ENCODE measurements at places on chromosomes 2 and 18.
A peak's percentile ranks its signal among the peaks of the same experiment; 100 is the strongest.

DNA sequence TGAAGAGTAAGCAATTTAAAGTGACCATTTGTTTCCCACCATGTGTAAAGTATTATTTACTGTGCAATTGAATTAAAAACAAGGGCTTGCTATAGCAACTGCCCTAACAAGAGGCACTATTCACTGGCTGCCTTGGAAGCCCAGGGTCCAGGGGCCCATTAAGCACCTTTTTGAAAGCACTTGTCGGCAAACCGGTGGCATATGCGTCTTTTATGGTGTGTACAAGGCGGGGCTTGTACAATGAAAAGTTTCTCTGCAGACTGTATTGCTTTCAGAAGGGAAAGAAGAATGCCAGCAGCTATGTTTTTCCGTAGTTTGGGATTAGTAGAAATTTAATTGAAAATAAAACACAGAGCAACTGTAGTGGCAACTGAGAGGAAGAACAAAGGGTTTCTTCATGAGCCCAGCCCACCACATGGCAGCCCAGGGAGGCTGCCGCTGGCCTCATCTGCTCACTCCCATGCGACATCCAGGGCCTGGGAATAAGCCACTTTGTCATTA lies 279.5 kb upstream of the PARD3B start:
- DNase-seq: no peak

- DNase-seq: peak; percentile 66
Measured at GRCh38 chr2:232521959-232522622, 1.9 kb downstream of the PRSS56 start.

DNA sequence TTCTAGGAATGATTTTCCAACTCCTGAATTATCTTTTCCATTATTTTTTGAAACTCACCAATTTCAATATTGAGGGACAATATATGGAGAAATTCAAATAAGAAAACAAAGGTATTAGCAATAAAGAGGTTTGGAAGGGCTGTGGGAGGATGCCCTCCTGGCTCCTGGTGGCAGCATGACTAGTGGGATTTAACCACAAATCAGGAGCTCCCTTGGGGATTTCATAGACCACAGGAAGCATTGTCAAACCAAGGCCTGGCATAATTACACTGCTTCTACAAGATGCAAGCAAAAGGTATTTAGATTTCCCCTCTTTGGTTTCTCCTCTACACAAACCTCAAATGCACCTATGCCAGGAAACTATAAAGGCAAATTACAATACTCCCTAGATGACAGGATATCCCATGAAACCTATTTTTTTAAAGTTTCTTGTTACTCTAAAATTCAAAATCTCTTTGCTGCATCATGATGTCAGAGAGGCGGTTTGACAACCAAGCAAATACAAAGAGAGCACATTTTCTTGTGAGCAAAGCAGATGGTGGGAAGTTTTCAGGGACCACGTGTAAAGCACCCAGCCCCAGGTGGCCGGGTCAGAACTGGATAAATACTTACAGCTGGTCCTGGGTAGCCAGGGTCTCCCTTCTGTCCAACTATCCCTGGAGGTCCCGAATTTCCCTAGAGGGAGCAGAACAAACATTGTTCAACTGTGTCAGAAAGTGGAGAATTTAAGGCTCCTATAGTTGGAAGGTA lies 67.9 kb downstream of the COL6A3 start:
- DNase-seq: no peak

DNA sequence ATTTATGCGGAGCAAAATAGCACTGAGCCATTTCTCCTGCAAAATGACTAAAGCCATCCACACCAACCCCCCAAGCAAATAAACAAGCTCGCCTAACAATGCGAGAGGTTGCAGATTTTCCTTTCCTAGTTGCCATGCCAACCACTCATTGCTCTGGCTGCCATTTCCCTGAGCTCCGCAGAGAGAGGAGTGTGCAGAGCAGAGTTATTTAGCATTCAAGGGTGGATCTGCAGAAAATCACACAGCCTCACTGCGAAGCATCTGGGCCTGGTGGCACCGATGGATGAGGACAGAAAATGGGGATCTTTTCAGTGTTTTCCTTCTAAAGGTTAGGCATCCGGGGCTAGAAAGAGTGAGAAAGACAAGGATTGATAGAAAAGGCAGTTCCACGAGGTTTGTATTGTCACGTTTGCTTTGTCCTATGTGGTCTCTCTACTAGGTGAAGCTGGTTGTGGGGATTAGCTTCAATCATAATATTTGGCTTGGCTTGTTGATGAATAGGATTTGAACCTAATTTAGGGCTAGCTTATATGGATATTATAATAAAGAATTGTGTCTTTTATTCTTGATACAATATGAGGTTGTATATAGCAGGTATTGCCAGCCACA lies 110.2 kb upstream of the UNC80 start:
- DNase-seq: no peak

DNA sequence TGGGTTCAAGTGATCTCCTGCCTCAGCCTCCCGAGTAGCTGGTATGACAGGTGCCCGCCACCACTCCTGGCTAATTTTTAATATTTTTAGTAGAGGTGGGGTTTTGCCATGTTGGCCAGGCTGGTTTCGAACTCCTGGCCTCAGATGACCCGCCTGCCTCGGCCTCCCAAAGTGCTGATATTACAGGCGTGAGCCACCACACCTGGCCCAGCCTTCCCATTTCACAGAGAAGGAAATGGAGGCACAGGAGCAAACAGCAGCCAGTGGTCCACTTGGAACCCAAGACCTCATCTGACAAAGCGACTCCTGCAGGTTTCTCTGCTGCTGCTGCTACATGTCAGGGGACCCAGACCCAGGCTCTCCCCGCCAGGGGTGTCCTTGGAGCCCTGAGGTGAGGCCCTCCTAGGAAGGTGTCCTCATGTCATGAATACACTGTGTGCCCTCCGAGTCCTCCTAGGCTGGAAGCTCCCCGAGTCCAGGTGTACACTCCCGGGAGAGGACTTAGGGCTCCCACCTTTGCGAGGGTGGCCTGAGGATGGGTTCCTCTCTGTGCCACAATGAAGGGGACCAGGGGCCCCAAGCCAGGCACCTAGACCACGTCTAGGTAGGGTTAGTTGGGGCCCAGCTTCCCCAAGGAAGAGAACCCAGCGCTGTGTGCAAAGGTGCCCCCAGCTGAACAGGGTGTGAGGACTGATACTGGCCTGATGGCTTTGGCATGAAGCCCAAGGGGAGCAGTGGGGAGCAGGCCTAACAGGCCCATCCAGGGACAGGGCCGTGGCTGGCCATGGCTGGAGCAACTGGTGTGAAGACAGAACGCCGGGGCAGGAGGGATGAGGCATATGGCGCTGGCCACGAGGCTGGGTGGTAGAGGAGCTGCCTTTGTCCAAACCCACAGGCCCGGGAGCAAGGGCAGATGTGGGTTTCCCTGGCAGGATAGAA lies 56.1 kb downstream of the HS6ST1 start:
- DNase-seq: no peak

- no peak for DNase-seq
Measured at GRCh38 chr2:33210626-33211025, 263.9 kb downstream of the LTBP1 start.

GRCh38 chr2:43159797-43160196 lies 66.6 kb downstream of the ZFP36L2 start:
- DNase-seq: no peak
